Umbilical cord (tissue), 2 donors: ENCODE measurements at places on chromosomes 4 and X.

DNA sequence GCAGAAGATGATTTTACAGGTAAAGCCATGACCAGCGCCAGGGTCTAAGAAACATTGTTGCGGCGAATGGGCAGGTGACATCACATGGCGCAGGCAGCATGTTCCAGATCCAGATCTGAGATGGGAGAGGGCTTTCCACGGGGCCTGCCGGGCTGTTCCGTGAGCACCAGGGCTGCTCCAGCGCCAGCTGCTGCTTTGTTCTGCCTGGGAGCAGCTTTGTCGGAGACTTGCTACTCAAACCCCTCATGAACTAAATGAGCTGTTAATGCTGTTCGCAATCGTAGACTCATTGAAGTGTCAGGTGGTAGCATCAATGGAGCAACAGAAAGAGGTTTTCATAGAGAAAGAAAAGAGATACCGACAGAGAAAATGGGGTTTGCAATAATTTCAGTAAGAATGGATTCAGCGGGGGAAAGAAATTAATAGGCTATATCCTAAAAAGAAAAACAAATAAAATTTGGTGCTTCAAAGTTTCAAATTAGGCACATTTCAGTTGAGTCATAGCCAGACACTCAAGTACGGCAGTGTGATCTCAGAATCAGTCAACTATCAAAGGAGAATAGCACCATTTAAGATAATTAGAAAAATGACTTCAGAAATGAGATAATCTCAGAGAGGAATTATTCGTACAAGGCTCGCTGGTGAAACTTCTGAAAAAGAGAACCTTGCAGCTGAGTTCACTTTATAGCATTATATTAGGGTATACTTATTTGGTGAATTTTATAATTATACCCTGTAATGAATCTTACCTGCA lies 23.9 kb downstream of the SORBS2 start:
- DNase-seq = no peak

GRCh38 chr4:87499403-87500091 lies 29.6 kb downstream of the SPARCL1 start:
- DNase-seq = peak; percentile 68

- DNase-seq = peak; percentile 30
Observed at GRCh38 chrX:123698979-123699520, 33.8 kb downstream of the THOC2 start.

GRCh38 chrX:87518504-87518903 lies 902 bp downstream of the KLHL4 start:
- DNase-seq = peak; percentile 17

- no peak for DNase-seq
Observed at GRCh38 chrX:120677004-120677652, 47.3 kb upstream of the C1GALT1C1 start.

DNA sequence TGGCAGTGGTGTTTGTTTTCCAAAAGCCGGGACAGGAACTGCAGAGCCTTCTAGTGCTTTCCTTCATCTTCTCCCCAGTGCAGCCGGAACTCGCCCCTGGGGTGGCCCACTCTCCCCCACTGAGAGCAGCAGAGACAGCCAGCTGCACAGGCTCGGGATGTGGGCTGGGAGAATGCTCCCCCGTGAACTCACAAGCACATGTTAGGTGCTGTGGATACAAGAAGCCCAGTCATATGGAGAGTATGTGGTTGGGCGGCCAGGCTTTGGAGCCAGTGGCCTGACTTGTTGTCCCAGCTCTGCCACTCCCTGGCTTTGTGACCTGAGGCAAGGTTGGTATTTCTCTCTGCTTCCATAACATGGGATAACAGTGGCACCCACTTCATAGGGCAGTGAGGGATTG lies 9.4 kb upstream of the KIAA0232 start:
- no peak for DNase-seq

- DNase-seq = no peak
Observed at GRCh38 chrX:77975755-77976154, 6.3 kb upstream of the PGAM4 start.

- no peak for DNase-seq
Observed at GRCh38 chr4:172521248-172521647, 647.4 kb upstream of the GALNT7 start.

DNA sequence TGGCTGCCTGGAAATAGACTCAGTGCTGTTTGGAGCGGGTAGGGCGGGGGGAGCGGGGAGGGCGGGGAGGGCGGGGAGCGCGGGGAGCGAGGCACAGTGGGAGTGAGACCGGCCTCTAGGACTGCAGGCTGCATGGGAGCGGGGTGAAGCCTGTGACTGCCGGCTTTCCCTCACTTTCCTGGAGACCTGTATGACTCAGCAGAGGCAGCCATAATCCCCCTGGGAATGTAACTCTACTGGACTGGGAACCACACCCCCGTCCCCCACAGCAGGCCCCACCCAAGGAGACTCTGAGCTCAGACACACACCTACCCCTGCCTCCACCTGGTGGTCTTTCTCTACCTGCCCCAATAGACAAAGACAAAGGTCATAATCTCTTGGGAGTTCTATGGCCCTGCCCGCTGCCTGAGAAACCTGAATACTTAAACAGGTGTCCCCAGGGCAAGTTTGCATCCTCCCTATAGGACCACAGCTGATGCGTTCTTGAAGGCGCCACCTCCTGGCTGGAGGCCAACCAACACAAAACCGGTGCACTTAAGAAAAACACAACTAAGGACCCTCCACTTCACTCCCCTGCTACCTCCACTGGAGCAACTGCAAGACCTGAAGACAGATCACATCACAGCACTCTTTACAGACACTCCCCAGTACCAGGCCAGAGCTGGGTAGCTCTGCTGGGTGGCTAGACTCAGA lies 18.0 kb downstream of the HDAC8 start:
- peak; percentile 6 for DNase-seq

DNA sequence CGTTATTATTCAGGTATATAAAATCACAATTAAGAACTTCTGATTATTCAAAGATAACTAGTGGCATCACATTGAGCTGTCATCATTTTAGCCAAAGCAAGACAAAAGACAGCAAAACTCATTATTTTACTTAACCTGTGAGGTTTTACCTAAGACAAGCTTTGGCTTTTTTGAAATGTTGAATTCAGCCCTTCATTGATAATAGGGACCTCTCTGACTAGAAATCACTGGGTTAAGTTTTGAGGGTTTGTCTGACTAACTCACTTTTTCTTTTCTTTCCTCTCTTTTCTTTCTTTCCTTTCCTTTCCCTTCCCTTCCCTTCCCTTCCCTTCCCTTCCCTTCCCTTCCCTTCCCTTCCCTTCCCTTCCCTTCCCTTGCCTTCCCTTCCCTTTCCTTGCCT lies 244.2 kb downstream of the GRXCR1 start:
- DNase-seq = no peak

GRCh38 chr4:153765894-153766293 lies 6.1 kb upstream of the RNF175 start:
- DNase-seq = no peak

GRCh38 chr4:61182915-61183314 lies 17.2 kb upstream of the ADGRL3 start:
- DNase-seq = no peak

- no peak for DNase-seq
Observed at GRCh38 chrX:134513091-134513490, 53.1 kb downstream of the HPRT1 start.

DNA sequence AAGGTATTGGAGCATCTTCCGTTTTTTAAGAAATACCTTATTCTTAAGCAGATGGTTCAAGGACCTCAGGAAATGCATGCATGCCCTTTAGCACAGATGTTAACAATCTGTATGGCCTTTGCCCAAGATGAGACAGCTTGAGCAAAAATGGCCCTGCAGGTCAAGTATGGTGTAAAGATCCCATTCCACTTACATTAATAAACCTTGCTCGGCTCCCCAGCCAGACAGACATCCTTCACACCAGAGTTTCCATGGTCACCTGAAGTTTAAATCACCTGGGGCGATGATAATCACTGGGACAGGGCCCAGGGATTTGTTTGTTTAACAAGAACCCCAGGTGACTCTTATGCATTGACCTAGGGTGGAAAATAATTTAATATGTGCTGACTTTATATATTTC lies 287.0 kb upstream of the NOCT start:
- DNase-seq = no peak

DNA sequence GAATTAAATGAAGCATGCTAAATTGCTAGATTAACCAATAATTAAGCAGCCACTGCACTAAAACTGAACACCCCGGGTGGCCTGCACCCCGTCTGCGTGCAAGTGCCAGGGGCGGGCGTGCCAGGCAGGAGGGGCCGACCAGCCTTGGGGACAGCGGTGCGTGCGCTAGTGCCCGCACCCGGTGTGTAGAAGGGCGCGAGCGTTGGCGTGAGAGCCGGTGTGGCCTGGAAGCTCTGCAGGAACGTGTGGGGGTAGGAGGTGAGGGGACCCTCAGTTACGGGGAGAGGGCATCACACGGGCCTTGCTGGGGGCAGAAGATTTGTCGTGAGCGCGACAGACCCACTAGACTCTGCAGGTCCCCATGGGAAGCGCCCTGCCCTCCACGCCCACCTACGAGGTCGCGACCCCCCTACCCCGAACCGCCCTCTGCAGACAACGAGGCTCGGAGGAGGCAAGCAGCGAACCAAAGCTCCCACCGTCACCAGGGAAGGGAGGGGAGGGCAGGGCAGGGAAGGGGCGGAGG lies 105.8 kb downstream of the FAM53A start:
- peak; percentile 20 for DNase-seq

DNA sequence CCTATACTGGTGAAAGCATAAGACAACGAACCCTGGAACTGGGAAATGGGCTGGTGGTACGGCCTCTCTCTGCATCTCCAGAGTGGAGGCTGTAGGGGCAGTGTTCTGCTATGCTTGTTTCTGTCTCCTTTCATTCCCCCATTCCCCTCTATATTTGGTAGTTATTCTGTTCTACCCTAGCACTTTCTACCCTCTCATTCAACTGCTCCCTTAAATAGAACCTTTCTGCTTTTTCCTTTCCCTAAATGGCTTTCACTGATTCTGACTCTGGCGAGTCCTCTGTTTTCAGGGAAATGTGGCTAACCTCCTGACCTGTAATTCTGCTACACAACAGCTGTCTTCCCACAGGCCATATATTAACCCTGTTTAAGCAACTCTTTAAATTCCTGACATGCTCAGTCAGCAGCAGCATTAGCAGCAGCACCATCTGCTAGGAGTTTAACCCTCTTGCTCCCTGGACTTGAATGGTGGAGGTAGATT lies 94.2 kb downstream of the CXCL13 start:
- peak; percentile 84 for DNase-seq

GRCh38 chrX:74270393-74270792 lies 33.6 kb upstream of the ZCCHC13 start:
- DNase-seq = no peak

DNA sequence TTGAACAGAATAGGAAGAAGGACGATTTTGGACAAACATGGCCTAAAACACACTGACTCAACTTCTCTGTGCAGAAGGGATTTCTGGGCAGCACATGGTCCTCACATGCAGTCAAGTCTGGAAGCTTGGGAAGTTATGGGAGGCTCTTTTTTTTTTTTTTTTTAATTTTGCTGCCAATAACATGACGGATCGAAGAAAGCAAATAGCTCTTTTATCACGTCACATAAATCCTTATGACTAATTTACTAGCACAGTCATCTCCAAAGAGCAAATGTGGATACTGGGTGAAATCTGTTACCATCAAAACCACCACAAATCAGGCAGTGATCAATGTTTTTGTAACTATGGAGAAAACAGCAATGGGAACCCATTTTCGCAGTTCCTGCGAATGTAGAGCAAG lies 193.3 kb upstream of the FAM9B start:
- DNase-seq = no peak

GRCh38 chrX:153454901-153455550 lies 9.2 kb upstream of the TREX2 start:
- no peak for DNase-seq

GRCh38 chr4:40858962-40859361 lies 109.2 kb downstream of the NSUN7 start:
- DNase-seq = no peak

DNA sequence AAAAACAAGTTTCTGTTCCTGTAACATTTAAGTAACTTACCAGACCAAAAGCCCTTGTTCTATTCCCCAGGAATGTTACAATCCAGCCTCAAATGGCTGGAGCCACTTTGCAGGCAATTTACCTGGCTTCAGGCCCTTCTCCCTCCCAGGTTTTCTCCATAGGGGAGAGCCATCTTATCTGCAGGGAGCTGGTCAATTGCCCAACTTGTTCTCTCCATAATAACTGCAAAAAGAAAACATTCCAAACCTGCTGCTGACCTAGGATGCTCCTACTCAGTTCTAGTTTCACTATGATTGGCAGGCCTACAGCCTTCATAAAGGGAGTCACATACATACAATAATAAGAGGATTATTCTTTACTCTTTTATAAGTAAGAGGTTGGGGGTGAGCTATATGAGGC lies 670.7 kb downstream of the PCDH7 start:
- DNase-seq = no peak

- DNase-seq = no peak
Observed at GRCh38 chrX:24080704-24081103, 25.9 kb downstream of the EIF2S3 start.

- DNase-seq = peak; percentile 67
Observed at GRCh38 chr4:6892190-6892908, 17.3 kb upstream of the TBC1D14 start.

DNA sequence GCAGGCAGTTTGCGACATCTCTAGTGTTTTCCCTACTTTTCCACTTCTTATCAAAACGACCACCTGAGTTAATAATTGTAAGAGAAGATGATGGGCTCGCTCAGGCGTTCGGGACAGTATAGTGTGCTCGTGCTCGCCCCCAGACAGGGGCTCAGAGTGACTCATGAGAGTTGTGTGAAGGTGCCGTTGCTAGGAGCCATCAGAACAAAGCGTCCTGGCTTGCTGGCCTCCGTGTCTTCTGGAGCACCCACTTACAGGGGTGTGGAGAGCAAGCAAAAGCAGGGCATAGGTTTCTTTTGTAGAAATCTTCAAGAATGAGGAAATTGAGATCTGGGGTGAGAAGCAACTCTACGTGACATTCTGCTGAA lies 73.0 kb upstream of the ADGRG2 start:
- no peak for DNase-seq

DNA sequence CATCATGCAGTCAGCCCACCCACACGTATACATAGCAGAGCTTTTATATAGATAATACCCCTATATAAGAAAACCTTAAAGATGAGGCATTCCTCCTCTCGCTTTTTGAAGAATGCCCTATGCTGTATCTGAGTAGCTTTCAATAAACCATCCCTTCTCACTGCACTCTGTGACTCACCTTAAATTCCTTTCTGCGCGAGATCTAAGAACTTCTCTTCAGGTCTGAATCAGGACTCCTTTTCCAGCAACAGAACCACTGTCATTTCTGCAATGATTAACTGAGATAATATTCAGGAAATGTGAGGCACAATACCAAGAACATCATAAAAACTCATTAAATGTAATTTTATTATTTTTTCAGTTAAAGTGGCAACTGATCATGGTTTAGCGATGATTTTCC lies 76.4 kb upstream of the DCLK2 start:
- no peak for DNase-seq

GRCh38 chr4:3520796-3521600 lies 11.2 kb downstream of the LRPAP1 start:
- DNase-seq = no peak
